Left ventricle myocardium inferior (tissue), 1 donor: ENCODE measurements at places on chromosomes 2 and 18. TPM values are rescaled to one million over a fixed set of nuclear protein-coding genes. Genes with fewer than 3 reads are reported as not detected.
A peak's percentile ranks its signal among the peaks of the same experiment; 100 is the strongest.

IL1R1 gene
- total RNA-seq, result 22.6 TPM

- no peak for DNase-seq
- no peak overlapping the region for H3K4me3 ChIP-seq
- peaks cover 8% of the 10 kb centered on the region for H3K4me1 ChIP-seq
These were observed 64.9 kb downstream of the LPIN2 start for GRCh38 chr18:2948038-2948437.

DNA sequence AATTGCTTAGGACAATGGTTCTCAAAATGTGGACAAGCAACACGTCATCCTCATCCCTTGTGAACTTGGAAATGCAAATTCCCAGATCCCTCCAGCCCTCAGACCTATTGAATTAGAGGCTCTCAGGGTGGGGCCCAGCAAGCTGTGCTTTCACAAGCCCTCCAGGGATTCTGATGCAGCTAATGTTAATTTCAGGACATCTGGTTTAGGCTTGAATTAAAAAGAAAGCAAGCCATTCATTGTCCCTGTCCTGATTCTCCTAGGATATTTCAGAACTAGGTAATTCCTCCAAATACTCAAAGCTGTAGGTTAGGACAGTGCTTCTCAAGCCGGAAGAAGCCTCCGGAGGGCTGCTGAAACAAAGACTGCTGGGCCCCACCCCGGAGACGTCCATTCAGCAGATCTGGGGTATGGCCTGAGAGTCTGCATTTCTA lies 26.0 kb upstream of the GLI2 start:
- no peak for DNase-seq
- no peaks in the 10 kb centered on the region for H3K4me1 ChIP-seq
- H3K36me3 ChIP-seq, result no peaks in the 10 kb centered on the region
- no peak overlapping the region for H3K4me3 ChIP-seq
- no peak overlapping the region for H3K27ac ChIP-seq

DNA sequence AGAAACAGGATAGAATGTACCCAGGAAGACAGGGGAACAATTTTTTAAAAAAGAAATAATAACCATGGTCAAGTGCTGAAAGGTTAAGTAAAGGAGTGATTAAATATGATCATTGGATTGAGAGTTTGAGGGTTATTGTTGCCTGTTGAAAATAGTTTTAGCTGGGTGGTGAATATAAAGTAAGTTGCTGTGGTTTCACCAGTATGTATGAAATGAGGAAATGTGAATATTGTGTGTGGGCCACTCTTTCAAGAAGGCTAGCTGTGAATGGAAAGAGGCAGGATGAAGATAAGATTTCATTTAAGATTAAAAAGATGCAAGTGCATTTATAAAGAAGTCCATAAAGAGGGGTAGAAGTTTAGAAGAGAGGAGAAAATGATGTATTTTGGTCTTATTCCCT lies 53.8 kb downstream of the GULP1 start:
- H3K36me3 ChIP-seq, result no peaks in the 10 kb centered on the region
- H3K27ac ChIP-seq, result no peak overlapping the region
- H3K27me3 ChIP-seq, result no peaks in the 10 kb centered on the region

DNA sequence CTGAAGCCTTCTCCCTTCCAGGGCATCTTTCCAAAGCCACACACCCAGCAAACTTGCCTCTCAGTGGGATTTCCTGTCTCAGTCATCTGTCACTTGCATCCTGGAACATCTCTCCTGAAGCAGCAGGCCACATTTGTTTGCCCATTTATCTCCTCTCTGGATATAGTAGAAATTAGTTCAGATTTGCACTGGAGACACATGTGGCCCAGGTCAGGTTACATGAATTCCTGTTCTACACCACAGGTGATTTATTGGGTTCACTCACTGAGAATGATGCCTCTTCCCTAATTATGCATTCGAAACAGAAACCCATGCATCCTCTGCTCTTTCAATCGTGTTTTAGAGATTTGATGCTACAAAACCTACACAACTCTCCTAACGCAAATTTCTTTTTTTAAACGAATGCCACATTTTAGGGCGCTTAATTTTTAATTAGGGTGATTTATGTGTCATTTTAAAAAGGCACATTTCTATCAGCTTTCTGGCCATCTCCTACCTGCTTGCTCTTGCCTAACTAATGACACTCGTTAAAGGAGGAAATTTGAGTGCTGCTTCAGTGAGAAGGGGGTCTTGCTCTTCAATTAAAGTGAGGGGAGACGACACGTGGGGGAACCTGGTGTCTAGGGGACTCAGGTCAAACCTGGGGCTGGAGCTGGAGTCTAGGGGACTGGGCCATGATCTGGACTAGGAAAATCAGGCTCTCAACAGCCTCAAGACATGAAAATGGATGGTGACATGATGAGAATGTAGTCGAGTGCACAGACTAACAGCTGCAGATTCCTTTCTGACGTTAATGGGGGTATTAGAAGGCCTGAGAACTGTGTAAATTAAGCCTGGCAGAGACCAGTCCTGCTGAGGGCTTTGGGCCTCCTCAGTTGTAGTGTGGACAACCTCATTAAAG lies 221.4 kb downstream of the CLIP4 start:
- no peak overlapping the region for H3K4me3 ChIP-seq
- DNase-seq, result no peak
- H3K27ac ChIP-seq, result no peak overlapping the region
- H3K27me3 ChIP-seq, result peaks cover 14% of the 10 kb centered on the region
- H3K36me3 ChIP-seq, result no peaks in the 10 kb centered on the region
- no peaks in the 10 kb centered on the region for H3K4me1 ChIP-seq

- peak overlapping the region; percentile 95 for H3K4me3 ChIP-seq
- peaks cover 51% of the 10 kb centered on the region for H3K4me1 ChIP-seq
- peak overlapping the region; percentile 98 for H3K27ac ChIP-seq
- H3K36me3 ChIP-seq, result no peaks in the 10 kb centered on the region
- H3K27me3 ChIP-seq, result no peaks in the 10 kb centered on the region
These were observed 496 bp upstream of the NAPG start for GRCh38 chr18:10525371-10525691.
